Suprapubic skin (tissue), 4 donors: ENCODE measurements at places on chromosomes 2 and 18. TPM values are rescaled to one million over a fixed set of nuclear protein-coding genes. Genes with fewer than 3 reads are reported as not detected.

The C2orf72 gene
- 4.5 TPM for total RNA-seq

GRCh38 chr2:55896633-55897032 is 26.9 kb downstream of the EFEMP1 start:
- DNase-seq, result no peak

The RBKS gene
- 1.3 TPM for total RNA-seq

- DNase-seq, result no peak
Observed at GRCh38 chr2:232502511-232502910, 14.9 kb upstream of the ECEL1 start.

The CCDC74B gene
- total RNA-seq, result 1.4 TPM

GRCh38 chr18:74139411-74139810 is 8.2 kb downstream of the FBXO15 start:
- DNase-seq, result no peak

The IFIH1 gene
- 19.5 TPM for total RNA-seq

DNA sequence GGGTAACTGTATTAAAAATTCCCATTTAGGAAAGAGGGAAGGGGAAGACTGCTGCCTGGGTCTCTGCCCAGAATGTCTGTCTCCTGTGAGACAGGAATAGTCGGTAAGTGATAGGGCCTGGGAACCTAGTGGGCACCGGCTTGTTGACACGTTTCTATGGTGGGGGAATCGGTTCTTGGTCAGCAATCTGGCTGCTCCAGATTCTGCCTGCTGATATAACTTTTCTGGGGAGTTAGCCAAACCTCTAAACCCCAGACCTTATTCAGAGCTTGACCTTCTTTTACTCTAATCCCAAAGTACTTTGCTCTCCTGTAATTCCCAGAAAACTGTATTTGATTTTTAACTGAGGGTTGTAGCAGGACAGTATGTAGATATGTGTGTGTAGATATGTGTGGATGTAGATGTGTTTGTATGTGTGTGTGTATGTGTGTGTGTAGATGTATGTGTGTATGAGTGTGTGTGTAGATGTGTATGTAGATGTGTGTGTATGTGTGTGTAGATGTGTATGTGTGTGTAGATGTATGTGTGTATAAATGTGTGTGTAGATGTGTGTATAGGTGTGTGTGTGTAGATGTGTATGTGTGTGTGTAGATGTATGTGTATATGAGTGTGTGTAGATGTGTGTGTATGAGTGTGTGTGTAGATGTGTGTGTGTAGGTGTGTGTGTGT is 61.8 kb upstream of the TXNDC2 start:
- no peak for DNase-seq

The ST8SIA5 gene
- total RNA-seq, result not detected

The DAW1 gene
- total RNA-seq, result not detected

The RAB6C gene
- total RNA-seq, result 0.40 TPM

GRCh38 chr18:25931126-25931525 is 159.3 kb downstream of the SS18 start:
- no peak for DNase-seq

DNA sequence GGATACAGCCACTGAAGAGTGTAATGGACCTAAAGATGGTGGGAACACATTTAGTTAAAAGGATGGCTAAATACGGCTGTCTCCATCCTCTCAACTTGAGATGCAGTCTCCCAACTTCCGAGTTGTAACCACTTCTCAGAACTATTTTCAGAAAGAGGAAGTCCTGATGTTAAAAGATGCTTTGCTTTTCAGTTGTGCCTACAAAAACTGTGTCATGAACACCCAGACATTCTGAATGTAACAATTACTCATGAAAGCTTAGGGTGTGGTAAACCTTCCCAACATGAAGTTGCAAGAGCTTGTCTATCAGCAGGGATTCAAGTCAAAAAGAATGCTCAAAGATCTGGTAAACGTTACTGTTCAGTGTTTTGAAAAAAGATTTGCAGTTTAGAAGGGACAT is 147.9 kb downstream of the DOCK10 start:
- no peak for DNase-seq

DNA sequence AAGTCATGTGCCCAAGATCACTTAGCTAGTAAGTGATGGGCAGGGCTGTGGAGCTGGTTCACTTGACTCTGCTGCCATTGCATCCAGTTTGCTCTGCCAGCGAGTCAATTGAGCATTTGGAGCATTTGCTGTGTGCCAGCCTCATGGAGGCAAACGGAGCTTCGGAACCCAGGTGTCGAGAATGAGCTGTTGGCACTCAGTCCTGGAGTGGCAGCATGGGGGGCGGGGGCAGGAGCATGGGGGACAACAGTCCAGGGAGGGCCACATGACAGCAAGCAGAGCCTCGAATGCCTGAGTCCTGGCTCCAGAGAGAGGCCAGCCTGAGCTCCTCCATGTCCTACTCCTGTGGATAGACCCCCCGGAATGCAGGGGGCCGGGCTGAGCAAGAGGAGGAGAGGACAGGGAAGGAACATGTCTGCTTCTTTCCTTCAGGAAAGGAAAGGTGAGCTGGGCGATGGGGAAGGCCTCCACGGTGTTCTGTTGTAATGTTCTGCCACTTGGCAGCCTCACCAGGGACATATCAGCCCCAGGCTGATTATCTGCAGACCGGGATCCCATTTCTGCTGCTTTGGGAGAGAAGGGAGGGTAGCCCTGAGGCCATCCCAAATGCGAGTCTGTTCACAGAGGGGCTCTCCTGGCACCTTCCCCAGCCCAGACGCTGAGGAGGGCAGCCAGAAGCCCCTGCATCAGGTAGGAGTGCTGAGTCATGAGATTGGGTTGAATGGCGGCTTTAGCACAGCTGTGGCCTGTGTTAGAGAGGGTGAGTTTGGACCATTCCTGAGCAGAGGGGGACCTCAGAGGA is 59.6 kb downstream of the HPCAL1 start:
- DNase-seq, result no peak

- DNase-seq, result no peak
Observed at GRCh38 chr2:185208261-185208660, 530.3 kb upstream of the FSIP2 start.

GRCh38 chr2:85534881-85535280 is 4.1 kb upstream of the MAT2A start:
- DNase-seq, result no peak

The NEURL3 gene
- total RNA-seq, result 1.4 TPM

The CCDC74A gene
- 3.9 TPM for total RNA-seq

GRCh38 chr2:189486237-189486770 is 45.0 kb downstream of the WDR75 start:
- DNase-seq, result no peak

DNA sequence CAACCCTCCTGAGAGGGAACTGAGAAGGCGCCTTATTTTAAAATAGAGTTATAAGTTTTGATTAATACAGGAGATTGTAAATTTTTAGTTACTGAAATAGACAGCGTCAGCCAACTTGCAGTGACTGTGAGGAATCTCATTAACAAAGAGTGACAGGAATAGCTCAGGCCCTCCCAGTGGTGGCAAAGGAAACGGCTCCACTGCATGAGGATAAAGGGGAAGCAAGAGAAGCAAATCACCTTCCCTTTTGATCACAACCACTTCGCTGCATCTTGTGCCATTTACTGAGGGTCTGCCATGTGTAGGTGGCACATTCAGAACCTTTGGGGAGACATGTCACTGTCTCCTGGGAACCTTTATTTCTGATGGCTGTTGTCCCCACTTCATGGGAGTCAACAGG is 612.4 kb upstream of the RAB6C start:
- DNase-seq, result no peak

DNA sequence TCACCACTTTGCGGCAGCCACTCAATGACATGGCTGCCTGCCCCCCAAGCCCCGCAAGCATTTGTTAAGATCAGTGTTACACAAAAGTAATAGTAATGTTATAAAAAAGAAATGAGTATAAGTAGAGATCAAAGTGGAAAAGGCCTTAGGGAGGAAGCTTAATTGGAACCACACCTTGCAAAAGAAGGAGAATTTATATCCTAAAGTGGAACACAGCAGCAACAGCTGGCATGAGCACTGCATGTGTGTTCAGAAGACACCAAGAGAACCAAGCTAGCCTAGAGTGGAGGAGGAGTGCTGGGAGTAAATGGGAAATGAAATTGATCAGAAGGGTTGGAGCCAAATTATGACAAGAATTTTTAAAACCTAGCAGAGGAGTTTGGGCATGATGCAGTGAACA is 73.1 kb upstream of the STK17B start:
- no peak for DNase-seq

DNA sequence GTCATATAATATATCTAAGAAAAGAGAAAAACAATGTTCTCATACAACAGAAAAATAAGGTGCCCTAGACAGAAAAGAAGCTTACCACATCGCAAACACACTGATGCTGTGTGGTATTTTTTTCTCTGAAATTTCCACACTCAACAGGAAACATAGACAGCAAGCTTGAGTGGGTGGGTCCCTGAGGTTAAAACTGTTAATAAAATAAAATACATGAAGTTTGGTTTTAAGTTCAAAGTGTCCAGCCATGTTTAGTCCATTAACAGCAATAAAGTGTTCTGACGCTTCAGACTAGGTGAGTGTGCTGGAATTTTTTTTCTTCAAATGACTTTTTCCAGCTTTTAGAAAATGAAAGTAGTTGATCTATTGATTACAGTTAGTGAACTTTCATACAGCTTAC is 83.3 kb upstream of the EPB41L5 start:
- DNase-seq, result no peak

DNA sequence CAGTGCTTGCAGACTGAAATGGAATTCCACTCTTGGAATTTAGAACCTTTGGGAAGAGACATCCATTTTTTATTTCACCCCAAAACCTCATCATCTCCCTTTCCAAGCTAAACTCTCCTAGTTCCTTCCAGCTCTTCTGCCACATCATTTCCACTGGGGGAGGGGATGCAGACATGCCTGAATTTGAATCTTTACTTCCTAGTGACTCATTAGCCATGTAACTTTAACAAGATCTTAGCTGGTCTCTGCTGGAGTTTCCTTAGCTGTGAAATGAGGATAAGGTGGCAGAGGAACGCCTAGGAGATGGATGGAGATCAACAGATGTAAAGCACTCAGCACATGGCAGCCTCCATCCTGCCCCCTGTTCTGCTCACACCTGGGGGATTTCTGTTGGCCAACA is 266.8 kb downstream of the EN1 start:
- no peak for DNase-seq

The TUBB8B gene
- total RNA-seq, result not detected

The STAT4 gene
- total RNA-seq, result 0.81 TPM

The TMEM247 gene
- total RNA-seq, result not detected

DNA sequence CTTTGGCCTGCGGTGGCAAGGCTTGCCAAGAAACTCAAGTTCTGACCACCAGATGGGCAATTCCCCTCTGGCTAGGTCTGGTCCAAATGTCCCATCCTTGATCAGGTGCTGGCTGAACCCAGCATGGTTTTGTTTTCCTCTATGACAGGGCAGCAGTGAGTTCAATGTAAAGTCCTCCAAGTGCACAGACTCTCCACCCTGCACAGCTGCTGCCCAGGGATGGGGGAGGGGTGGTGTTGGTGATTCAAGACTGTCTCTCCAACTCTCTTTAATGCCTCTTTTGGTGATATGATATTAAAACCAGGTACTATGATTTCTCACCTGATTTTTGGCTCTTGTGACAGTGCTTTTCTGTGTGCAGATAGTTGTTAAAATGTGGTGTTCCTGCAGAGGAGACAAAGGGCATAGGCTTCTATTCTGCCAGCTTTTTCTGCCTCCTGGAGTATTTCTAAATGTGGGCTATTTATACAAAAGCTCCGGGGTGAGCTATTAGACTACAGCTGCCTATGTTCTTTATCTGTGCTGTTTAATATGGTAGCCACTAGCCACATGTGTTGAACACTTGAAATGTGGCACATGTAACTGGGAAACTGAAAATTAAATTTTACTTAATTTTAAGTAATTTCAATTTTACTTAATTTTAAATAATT is 64.0 kb upstream of the STK39 start:
- DNase-seq, result no peak

DNA sequence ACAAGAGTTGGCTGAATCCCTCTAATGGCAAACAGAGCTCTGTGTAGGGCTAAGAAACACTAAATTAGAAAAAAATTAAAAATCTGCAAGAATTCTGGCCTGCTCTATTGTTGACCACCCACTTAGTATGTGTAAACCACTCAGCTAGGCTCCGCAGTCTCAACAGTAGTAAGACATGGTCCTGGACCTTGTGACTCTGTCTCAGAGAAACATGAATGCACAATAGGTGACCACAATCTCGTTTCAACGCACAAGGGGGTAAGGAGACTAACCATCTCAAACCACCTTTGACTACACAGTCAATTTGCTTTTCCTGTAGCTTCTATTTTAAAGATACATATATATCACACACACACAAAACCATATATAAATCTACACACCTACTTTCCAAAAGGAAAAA is 16.5 kb downstream of the SEPTIN10 start:
- DNase-seq, result no peak

GRCh38 chr2:68463287-68463877 is 3.7 kb downstream of the FBXO48 start:
- no peak for DNase-seq

DNA sequence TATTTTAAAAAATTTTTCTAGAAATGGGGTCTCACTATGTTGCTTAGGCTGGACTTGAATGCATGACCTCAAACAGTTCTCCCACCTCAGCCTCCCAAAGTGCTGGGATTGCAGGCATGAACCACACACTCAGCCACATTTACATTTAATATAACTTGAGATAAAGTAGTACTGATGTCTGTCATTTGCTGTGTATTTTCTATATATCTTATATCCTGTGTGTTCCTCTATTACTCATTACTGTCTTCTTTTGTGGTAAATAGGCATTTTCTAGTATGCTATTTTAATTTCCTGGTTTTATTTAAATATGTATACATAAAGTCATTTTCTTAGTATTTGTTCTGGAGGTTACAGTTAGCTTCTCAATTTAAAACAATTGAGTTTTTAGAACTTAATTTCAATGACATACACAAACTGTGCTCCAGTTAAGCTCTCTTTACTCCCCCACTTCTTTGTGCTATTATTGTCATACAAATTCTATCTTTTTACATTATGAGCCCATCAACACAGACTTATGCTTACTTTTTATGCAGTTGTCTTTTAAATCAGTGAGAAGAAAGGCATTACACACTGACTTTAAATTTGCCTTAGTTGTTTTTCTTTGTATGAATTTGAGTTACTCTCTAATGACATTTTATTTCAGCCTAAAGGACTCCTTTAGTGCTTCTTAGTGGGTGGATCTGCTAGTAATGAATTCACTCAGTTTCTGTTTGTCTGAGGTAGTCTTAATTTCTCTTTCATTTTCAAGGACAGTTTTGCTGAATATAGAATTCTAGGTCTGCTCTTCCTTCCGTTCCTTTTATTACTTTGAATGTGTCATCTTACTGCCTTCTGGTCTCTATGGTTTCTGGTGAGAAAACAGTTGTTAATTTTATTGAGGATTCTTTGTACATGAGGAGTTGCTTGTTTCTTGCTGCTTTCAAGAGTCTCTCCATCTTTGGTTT is 6.2 kb upstream of the INPP4A start:
- DNase-seq, result no peak

- DNase-seq, result no peak
Observed at GRCh38 chr2:121635371-121635770, 13.9 kb downstream of the CLASP1 start.
